A549 treated with CpdA at 1 μM for 4 hours (cell line): ENCODE measurements at places on chromosomes 11 and 22. TPM values are rescaled to one million over a fixed set of nuclear protein-coding genes. Genes with fewer than 3 reads are reported as not detected.

The GRM5 gene
- 0.03 TPM in 1 of 5 replicates, not detected in the others for total RNA-seq

The TRIM49B gene
- not detected in 5 replicates for total RNA-seq

The KDM4D gene
- 0.43 to 0.60 TPM (median 0.56 TPM) in 5 replicates for total RNA-seq

The CHRM1 gene
- 0.06 to 0.20 TPM in 2 of 5 replicates, not detected in the others for total RNA-seq

The GPR152 gene
- total RNA-seq = not detected in 5 replicates

The OR5A1 gene
- total RNA-seq = not detected in 5 replicates

The GAL3ST3 gene
- total RNA-seq = not detected in 5 replicates

The DCHS1 gene
- total RNA-seq = 0.09 to 0.14 TPM (median 0.11 TPM) in 5 replicates

The APLNR gene
- 0.03 to 0.12 TPM (median 0.08 TPM) in 4 of 5 replicates, not detected in the other for total RNA-seq

The LUZP2 gene
- not detected in 5 replicates for total RNA-seq

The OR52D1 gene
- not detected in 5 replicates for total RNA-seq

The MAJIN gene
- total RNA-seq = 0.10 TPM in 1 of 5 replicates, not detected in the others

The BRMS1 gene
- 82.1 to 102 TPM (median 91.1 TPM) in 5 replicates for total RNA-seq

The OR8B8 gene
- not detected in 5 replicates for total RNA-seq

The LMO2 gene
- 0.50 to 0.91 TPM (median 0.62 TPM) in 5 replicates for total RNA-seq

The OR51F2 gene
- not detected in 5 replicates for total RNA-seq

The CDCA5 gene
- 58.8 to 74.6 TPM (median 69.2 TPM) in 5 replicates for total RNA-seq

The MMP8 gene
- total RNA-seq = not detected in 5 replicates

The NTM gene
- not detected in 5 replicates for total RNA-seq

The PLA2G3 gene
- not detected in 5 replicates for total RNA-seq

The MOGAT2 gene
- not detected in 5 replicates for total RNA-seq

The SMC1B gene
- 0.02 to 0.04 TPM in 2 of 5 replicates, not detected in the others for total RNA-seq

The ANKK1 gene
- total RNA-seq = 0.02 to 0.12 TPM in 2 of 5 replicates, not detected in the others

The MYEOV gene
- total RNA-seq = 99.6 to 113 TPM (median 112 TPM) in 5 replicates

The TMPRSS13 gene
- not detected in 5 replicates for total RNA-seq

The ZBTB16 gene
- not detected in 5 replicates for total RNA-seq

The KCNK4 gene
- total RNA-seq = 0.07 to 0.24 TPM in 2 of 5 replicates, not detected in the others

The C11orf16 gene
- total RNA-seq = not detected in 5 replicates

The ATG13 gene
- total RNA-seq = 52.6 to 58.5 TPM (median 53.6 TPM) in 5 replicates

The CD6 gene
- total RNA-seq = 0.10 to 0.64 TPM (median 0.27 TPM) in 5 replicates

The MAPK8IP2 gene
- total RNA-seq = 2.1 to 4.2 TPM (median 3.8 TPM) in 5 replicates

The APOA1 gene
- total RNA-seq = 0.23 to 0.96 TPM (median 0.33 TPM) in 4 of 5 replicates, not detected in the other

The SLC7A4 gene
- total RNA-seq = not detected in 5 replicates

The IGSF9B gene
- total RNA-seq = 1.1 to 2.4 TPM (median 1.5 TPM) in 5 replicates

The ACTN3 gene
- 0.01 TPM in 1 of 5 replicates, not detected in the others for total RNA-seq
